ENCODE measurements at places on chromosomes 7 and 10.

DNA sequence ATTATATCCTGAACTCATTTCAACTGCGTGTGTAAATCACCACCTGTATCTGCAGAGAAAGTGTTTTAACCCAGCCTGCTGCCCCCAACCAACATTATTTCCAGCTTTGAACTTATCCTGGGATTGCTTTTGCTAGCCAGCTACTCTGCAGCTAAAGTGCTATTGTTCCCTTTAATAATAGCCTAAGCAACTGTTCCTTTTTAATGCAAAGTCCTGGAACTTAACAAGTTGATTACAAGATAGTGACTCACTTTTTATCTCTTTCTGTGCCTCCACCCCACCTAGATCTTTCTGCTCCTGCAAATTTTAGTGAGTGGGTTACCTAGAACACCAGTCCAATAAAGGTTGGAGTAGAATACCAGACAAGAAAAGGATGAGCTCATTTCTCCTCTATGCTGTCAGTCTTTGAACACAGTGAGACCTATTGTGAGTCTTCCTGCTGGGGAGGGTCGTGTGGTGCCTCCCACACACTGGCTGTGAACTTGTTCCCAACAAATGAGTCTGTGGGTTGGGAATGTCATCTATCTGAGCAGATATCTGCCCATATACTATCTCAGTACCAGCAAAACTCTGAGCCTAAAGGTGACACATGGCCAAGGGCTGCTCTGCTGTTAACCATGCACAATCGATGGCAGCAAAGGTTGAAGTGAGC lies 137.7 kb downstream of the FAM204A start:
- no peak for DNase-seq

DNA sequence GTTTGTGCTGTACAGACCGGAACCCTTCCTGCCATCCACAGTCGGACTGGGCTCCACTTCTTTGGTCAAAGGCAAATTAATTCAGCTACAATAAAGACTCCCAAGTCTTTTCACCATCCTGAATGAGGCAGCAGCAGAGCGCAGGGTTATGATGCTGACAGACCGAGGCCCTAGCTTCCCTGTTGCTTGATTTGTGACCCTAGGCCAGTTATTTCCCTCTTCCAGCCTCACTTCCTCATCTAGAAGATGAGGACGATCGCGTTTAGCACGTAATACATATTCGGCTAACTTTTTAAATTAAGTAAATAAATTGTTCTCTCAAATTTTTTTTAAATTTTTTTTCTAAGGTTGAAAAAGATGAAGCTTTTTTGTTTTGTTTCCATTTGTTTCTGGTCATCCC lies 18.1 kb downstream of the ADRB1 start:
- no peak for DNase-seq

GRCh38 chr10:79209340-79209739 lies 137.9 kb upstream of the PPIF start:
- DNase-seq, result no peak

- no peak for DNase-seq
Measured at GRCh38 chr10:61870526-61870895, 31.0 kb upstream of the ARID5B start.

DNA sequence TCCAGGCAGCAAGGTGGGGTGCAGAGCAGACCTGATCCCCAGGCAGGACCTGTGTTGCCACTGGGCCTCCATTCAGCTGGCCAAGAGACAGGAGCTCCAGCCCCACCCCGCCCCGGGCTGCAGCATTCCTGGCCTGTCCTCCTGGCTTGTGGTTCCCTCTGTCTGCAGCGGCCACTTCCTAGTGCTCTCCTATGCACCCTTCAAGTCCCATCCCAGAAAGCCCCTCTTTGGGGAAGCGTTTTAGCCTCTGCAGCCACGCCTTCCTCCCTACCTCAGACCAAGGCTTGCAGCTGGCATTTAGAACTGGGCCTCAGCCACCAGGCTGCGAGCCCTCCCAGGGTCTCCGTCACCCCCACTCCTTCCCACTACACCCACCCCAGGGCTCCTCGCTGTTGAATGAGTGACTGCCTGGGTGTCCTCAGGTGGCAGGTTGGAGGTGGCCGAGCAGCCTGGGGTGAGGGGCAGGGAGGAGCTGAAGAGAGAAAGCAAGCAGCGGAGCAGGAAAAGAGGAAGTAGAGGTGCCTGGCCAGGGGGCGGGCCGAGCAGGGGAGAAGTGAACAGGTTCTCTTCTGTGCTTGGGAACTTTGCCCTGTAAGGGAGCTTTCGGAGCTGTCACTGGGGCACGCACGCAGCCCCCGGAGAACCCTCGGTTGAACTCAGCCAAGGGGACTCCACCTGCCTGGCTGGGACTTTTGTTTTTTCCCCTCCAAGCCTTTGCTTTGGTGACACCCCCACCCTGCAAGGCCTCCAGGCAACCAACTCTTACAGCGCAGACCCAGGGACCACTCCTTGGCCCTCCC lies 109.1 kb upstream of the TNRC18 start:
- peak; percentile 91 for DNase-seq

GRCh38 chr7:41693150-41693997 lies 9.5 kb downstream of the INHBA start:
- DNase-seq, result no peak

DNA sequence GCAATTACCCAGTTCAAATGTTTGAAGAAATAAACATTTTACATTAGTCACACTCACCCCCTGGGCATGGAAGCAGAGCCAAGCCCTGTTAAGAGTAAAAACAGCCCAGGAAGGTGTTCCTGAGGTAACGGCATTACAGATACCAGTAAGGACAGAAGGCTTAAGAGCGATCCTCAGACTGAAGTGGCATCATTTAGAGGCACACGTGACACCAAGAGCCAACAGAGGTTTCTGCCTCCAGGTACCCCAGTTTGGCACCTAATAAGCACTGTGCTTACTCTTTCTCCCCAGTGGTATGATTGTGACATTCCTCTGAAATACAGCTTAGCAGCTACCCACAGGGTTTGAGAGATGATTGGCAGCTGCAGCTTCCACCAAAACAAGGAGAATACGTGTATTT lies 17.2 kb downstream of the MMS19 start:
- no peak for DNase-seq

GRCh38 chr10:123669886-123670285 lies 3.7 kb downstream of the GPR26 start:
- no peak for DNase-seq

- peak; percentile 14 for DNase-seq
Measured at GRCh38 chr10:114283535-114284234, 44.6 kb downstream of the VWA2 start.

DNA sequence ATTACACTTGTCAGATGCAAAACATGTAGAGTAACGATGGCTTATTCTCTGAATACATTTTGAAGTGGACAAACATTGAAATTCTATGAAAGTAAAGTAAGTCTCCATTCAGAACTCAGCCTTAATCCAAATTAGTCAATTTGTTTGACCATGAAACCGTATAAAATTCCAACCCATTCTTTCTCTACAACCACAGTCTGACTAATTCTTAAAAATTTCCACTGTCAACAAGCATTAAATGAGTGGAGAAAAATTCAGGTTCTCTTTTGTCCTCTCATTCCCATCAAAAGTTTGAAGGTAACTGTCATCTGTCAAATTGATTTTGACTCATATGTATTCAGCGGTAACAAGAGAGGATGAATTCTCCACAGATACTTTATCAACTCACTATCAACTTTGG lies 1031.5 kb downstream of the SORCS1 start:
- DNase-seq, result no peak

- no peak for DNase-seq
Measured at GRCh38 chr10:29324220-29324841, 35.5 kb downstream of the LYZL1 start.

- no peak for DNase-seq
Measured at GRCh38 chr10:113647812-113648211, 16.0 kb downstream of the NRAP start.

GRCh38 chr7:1466524-1467271 lies 7.4 kb upstream of the MICALL2 start:
- peak; percentile 96 for DNase-seq

- peak; percentile 93 for DNase-seq
Measured at GRCh38 chr10:93554760-93555432, 11.6 kb upstream of the FFAR4 start.

DNA sequence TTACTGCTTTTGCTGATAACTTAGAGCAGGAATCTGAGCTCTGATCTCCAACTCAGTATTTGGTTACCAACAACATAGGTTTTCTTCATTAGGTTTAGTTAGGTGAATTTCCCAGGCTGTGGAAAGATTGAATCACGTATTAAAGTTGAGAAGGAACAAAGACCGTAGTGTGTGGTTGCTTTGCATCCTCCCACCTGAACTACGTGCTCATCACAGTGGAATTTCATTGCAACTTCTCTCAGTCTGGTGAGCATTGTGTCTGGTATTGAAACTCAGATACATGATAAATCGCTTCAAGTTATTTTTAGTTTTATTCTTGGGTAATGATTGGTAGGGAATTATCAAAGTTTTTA lies 139.4 kb upstream of the AKR1E2 start:
- no peak for DNase-seq

DNA sequence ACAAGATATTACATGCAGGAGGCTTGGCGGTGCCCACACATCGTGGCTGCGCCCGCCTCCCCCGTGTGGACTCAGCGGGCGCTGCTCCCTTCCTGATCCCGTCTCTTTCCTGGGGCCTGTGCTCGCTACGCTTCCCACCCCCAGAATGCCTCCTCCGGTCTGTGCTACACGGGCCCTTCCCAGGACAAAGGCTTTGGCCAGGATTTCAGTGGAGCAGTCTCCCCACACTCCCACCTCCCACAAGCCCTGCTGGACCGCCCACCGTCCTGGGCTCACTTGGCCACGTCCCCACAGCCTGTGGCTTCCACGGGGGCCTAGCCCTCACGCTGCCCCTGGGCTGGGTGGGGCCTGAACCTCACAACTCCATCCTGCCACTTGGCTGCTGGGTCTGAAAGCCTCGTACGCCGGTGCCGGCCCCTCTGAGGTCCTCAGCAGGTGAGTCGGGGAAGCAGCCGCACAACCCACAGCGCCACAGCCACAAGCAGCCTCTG lies 17.3 kb downstream of the CFAP46 start:
- peak; percentile 71 for DNase-seq

DNA sequence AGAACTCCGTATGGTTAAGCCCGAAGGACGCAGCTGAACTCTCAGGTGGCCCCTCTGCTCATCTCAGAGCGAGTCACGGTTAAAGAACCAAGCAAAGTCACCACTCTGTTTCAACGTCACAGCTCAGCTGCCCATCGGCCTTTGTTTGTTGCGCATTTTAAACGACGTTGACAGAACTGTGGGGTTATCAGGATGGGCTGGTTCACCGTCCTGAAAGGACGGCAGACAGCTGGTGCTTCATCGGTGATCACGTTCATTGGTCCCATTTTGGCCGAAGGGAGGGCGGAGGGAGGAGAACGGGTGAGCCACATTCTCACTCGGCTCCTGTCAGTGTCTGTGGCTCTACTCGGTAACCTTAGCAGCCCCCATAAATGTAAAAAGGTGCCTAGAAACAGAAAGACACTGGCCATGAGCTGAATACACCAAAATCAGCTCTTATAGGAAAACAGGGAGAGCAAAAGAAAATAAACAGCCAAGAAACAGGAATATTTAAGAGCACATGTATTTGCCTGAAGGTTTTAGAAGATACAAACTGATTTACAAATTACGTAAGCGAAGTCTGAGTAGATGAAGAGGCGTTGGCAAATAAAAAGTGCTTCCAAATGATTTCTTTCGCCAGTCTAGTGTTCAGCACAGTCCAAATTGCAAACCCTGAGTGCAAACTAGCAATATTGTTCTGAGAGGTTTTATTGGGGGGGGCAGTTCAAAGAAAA lies 8.4 kb downstream of the PRKAG2 start:
- DNase-seq, result peak; percentile 53

DNA sequence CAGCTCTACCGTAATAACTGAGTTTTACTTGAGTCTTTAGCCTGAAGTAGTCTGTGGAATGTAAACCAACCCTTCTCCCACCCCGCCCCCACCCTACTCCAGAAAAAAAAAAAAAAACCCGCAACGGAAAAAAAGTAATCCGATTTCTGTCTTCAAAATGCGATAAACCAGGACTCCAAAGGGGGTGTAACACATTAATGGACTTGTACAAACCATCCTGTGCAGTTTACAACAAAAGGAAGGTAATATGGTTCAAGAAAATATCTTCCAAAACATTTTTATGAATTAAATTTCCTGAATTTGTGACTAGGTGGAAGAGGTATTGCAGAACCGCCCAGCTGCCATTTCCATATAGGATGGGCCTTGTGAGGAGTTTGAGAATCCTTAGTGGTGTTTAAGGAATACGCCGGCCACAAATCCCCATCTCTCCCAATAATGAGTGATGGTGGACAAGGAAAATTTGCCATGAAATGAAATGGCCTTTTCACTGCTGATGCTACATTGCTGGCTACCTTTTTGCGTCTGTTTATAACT lies 10.6 kb downstream of the SKIDA1 start:
- no peak for DNase-seq

DNA sequence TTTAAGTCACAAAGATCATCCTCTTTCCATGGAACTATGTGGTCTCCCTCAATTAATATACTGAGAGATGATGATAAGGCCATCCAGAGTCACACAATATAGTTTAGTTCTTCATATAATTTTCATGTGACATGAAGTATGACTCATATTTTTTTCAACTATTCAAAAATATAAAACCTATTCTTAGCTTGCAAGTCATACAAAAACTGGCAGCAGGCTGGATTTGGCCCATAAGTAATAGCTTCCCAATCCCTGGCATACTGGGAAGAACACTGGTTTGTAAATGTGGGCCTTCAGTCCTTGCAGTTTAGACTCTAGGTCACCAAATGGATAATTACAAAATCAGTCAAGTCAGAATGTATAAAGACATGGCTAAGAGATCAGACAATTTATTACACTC lies 356.6 kb downstream of the PPP1R3A start:
- no peak for DNase-seq

DNA sequence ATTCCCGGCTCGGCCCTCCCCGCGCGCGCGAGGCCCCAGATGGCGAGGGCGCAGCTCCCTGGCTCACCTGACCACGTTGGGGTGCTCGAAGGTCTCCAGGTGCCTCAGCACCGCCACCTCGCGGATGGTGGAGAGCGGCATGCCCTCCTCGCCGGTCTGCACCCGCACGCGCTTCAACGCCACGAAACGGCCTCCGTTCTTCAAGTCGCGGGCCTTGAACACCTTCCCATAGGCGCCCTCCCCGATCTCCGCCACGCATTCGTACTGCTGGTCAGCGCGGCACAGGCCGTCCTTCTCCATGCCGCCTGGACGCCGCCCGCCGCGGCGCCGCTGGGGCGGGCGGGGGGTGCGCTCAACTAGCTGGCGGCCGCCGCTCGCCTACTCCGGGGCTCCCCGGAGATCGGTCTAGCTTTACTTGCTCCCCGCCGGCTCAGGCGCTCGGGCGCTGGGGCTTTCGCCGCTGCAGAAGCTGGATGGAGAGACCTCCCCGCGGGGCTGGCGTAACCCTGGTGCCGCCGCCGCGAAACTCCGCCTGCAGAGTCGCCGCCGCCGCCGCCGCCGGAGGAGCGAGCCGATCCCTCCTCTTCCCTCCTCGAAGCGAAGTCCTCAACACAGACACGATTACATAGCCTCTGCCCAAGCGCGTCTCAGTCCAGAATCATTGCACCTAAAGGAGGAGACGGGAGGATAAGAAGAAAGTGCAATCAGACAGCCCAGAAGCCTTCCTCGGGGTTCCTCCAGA lies 3.2 kb downstream of the CDK6 start:
- peak; percentile 94 for DNase-seq

- no peak for DNase-seq
Measured at GRCh38 chr7:156158213-156158612, 345.9 kb upstream of the SHH start.
